RKO (cell line): ENCODE measurements at places on chromosomes 16 and 17.

- DNase-seq: no peak
These were observed 193.7 kb upstream of the TBX2 start for GRCh38 chr17:61205931-61206330.

- DNase-seq: no peak
These were observed 8.2 kb downstream of the RHBDF2 start for GRCh38 chr17:76492989-76493501.

- no peak for DNase-seq
These were observed 2.9 kb downstream of the CMIP start for GRCh38 chr16:81447383-81448101.

DNA sequence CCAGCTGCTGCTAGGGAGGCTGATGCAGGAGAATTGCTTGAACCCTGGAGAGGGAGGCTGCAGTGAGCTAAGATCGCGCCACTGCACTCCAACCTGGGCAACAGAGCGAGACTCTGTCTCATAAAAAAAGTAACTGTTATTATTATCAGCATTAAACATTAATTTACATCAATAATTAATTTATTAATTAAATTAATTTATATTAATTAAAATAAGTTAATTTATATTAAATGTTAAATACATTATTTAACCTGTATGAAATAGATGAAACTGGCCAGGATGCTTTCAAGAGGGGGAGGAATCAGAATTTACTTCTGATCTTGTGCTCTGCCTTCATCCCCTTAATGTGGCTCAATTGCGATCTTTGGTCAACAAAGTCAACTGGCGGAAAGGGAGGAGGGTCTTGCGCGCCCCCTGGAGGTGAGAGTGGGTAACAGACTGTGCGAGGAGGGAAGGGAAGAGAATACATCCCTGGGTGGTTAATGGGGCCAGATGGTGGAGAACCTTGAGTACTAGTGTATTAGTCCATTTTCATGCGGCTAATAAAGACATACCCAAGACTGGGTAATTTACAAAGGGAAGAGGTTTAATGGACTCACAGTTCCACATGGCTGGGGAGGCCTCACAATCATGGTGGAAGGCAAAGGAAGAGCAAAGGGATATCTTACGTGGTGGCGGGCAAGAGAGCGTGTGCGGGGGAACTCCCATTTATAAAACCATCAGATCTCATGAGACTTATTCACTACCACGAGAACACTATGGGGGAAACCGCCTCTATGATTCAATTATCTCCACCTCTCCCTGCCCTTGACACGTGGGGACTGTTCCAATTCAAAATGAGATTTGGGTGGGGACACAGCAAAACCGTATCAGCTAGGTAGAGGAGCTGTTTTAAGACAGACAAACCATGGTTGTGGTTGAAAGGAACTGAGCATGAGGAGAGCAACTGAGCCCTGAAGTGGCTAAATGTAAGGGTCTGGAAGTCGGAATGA, 15.7 kb upstream of the CPPED1 start:
- peak; percentile 55 for DNase-seq

DNA sequence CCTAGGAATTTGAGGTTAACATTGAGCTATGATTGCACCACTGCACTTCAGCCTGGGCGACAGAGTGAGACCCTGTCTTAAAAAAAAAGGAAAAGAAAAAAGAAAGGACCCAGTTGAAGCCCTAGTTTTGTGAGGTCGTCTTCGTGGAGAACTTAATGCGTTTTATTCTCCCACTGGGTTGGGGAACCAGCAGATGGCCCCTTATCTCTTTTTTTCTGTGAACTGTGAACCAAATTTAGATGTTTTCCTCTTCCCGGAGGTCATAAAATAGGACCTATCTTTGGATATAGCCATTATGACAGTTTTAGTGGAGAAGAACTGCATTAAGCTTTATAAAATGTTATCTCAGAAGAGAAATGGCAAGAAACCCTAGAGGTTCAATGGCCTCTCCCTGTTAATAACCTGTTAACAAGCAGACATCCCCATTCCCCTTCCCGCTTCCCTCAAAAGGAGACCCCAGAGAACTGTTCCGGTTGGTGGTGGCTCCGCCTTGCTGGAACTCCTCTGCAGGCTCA, 23.5 kb downstream of the KIAA0513 start:
- DNase-seq: no peak

GRCh38 chr17:80220054-80220735, at the start of the genes SGSH and SLC26A11:
Gene SGSH, minus strand, starts transcription at chr17:80220333. Its CDS starts 20 bp downstream, at chr17:80220313.
Gene SLC26A11, plus strand, starts transcription at chr17:80220427. Its CDS starts 1,134 bp downstream, at chr17:80221561.
- peak; percentile 80 for DNase-seq

DNA sequence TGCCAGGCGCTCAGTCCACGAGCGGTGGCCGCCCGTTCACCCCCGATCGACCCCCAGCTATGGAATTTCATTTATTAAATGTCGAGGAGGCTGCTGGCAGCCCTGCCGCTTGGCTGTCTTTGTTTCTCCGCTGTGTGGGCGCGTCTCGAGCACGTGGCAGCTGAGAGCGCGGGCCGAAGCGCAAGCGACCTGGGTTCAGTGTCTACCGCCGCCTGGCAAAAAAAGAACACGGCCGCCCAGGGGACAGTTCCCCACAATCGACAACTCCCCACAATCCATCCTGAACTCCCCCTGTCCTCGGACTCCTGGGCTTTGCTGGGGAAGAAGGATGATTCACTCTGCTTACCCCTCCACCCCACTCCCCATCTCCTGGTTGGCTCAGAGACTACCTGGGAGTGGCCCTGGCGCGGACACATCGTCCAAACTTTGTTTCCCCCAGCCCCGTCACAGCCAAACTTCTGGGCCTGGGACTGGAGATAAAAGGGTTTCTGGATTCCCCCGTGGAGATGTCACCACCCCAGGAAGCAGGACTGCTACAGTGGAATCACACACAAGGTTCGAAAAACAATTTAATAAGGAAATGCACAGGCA, 1.7 kb upstream of the ANKRD13B start:
- DNase-seq: peak; percentile 81

DNA sequence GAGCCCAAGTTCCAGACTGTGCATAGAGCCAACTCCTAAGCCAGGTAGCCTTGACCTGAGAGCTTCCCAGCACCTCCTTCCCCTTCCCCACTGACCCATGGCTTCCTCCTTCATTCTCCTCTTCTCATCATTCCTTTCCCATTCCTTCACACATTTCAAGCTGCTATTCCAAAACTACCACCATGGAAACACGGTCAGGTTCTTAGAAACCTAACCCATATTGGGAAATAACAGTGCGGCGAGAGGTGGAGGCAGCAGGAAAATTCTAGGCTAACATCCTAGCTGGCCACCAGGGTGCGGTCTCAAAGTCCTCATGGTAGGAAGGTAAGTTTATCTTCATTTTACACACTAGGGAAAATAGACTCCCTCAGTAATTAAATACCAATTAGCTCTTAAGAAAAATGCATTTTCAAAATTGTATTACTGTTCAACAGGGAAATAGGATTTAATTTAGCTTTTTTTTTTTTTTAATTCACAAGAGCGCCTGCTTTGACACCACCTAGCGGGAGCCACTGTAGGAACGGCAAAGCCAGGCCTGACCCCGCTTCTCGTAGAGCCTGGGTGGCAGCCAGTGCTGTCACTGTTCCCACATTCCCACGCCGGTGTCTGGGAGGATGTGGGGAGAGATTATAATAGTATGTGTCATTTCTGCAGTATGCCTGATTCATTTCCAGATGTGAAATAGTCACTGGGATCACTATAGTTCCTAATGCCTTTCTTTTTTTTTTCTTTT, 14.0 kb upstream of the SPHK1 start:
- peak; percentile 99 for DNase-seq

DNA sequence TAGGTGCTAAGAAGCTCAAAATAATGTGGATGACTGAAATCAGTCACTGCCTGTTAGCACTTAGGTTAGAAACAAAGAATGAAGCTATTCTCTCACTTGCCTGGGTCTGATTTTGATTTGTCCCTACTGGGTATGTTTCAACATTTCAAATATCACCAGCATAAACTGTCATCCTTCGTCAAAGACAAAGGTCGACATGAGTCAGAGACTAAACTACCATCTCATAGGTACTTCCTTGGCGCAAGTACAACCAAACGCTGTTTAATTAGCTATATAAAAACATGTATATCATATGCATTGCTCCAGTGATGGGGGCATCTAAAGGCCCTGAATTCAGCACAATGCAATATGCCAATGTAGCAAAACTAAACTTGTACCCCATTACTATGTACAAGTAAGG, 4.0 kb downstream of the AKTIP start:
- DNase-seq: no peak

GRCh38 chr17:40450175-40450574, 6.9 kb downstream of the IGFBP4 start:
- peak; percentile 31 for DNase-seq

DNA sequence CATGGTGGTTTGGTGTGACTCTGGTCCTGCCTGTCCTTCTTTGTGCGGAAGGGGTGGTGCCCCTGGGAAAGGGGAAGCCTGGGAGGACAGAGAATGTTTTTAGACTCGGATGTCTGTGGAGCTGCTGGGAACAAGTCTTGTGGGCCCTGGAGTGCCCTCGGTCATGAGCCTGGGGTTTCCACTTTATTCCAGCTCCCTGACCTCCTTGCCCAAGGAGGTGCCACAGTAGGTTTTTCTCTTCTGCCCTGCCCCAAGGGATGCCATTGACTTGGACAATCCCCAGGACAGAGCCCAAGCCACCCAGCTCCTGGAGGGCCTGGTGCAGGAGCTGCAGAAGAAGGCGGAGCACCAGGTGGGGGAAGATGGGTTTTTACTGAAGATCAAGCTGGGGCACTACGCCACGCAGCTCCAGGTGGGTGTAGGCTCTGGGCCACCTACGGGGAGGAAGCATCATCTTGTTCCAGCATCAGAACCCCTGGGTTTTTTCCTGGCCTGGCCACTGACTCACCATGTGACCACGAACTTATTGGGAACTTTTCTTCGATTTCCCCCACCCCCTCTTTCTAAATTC, 1.4 kb downstream of the STAT5A start:
- no peak for DNase-seq

DNA sequence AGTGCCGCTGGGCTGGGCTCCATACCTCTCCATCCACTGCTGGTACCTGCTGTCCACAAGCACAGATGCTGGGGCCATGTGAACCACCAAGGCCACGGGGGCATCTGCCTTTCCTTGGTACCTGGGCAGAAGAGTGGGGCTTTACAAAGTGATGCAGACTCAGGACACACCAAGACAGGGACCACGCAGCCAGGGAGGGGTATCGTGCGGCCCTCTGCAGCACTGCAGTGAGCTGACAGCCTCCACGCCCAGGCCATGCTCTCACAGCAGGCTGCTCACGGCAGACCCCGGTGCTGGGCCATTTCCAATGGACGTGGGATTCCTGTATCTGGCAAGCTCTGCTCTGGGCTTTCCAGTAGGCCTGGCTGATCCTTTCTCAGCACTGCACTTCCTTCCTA, 14.4 kb downstream of the ELAC2 start:
- no peak for DNase-seq

DNA sequence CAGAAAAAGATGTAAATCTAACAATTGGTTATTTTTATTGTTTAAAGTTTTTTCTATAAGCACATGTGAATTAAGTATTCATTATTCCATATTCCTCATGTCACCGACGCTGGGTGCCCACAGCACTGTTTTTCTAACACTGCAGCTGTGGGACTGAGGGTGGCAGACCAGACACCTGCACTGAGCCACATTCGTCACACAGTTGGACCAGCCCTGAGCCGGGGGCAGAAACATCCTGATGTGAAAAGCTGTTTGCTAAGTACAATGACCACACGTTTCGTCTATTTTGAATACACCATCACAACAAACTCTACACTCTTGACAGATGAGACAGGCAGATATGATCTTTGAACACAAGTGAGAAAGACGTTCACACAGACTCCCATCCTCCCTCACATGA, 749.5 kb downstream of the KCNJ18 start:
- no peak for DNase-seq

DNA sequence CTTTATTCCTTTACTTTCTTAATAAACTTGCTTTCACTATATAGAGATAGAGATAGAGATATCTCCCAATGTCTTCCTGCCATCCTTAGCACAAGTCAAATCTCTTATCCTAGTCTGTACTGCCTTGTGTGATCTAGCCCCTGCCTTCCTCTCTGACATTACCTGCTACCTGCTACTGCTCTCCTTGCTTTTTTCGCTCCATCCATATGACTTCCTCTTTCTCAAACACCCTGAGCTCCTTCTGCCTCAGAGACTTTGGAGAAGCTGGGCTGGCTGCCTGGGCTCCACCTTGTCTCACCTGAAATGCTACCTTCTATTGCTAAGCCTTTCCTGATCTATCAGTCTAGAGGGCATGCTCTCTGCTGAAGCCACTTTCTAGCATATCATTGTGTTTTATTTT, 24.7 kb upstream of the WSB1 start:
- DNase-seq: no peak

GRCh38 chr17:48499248-48499647, 31.6 kb downstream of the HOXB1 start:
- DNase-seq: no peak

DNA sequence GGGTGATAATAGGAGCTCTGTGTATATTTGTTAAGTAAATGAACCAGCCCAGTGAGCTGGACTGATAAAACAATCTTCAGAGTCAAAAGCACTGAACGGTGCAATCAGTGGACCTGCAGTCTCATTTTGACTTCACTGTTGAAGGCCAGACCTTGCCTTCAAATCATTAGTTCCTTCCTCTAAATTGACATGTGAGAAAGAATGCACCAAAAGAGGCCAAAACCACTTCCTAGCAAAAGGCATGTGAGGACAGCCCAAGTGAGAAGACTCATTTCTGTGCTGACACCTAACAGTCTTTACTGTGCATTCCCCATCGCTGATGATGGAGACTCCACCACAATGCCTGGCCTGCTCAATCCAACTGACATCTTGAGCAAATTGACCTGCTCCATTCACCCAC, 10.6 kb downstream of the GTF3C1 start:
- no peak for DNase-seq

DNA sequence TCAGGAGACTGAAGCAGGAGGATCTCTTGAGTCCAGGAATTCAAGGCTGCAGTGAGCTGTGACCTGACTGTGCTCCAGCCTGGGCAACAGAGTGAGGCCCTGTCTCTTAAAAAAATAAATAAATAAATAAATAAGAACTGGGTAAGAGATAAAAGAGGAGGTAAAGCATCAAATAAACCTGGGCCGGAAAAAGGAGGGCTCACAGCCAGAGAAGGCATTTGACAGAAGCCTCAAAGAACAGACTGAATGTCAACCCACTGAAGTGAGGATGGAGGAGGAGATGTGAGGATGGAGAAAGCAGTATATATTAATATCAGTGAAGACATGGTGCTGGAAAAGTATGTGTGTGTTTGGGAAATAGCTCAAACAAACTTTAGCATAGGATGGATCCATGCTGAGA, 6.1 kb downstream of the NOG start:
- DNase-seq: no peak

DNA sequence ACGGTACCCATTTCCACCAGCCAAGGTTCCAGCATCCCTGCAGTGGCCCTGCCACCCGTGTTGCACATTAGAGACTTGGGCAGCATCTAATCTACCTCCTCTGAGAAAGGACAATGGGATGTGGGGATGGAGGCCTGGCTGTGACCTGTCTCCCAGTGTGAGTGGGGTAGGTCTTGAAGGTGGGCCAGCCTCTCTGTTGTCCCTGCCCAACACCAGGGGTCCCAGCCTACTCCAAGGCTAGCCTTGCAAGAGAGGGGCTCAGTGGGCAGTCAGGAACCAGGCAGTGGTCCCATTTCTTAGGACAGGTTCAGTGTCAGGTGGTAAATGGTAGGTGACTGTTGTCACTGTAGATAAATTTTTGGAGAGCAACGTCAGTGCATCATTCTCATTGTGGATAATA, 384.5 kb downstream of the SNX29 start:
- DNase-seq: no peak

- no peak for DNase-seq
These were observed 57.2 kb upstream of the ZC3H18 start for GRCh38 chr16:88512728-88513696.
